LoVo (cell line): ENCODE measurements at places on chromosomes 2 and 18.

GRCh38 chr18:8847900-8848299 lies 142.5 kb downstream of the MTCL1 start:
- no peak for DNase-seq

DNA sequence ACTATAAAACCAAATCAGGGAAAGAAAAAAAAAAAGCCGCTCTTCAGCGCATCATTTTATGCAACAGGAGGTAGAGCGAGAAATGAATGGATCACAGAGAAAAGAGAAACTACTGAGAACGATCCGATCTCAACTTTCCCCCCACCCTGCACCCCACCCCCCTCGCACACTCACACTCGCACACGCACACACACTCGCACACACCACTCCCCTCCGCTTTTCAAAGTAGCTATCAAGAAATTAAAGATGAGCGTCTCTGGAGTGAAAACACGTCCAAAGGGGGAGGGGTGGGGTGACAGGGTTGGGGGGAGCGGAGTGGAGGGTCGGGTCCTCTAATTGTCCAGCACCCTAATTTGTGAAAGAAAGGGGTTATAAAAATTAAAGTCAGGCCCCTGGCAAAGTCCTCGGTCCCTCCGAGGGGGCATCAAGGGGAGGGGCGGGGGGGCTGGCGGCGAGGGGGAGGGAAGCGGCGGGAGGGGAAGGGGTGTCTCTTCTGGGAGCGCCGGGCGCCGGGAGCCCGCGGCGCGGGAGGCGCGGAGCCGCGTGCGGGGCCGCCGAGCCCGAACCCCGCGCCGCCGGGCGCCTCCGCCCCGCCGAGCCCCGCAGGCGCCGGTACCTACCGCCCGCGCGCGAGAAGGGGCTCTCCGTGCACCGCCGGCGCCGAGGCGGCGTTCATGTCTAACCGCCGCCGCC lies 428 bp downstream of the TCF4 start:
- no peak for DNase-seq

DNA sequence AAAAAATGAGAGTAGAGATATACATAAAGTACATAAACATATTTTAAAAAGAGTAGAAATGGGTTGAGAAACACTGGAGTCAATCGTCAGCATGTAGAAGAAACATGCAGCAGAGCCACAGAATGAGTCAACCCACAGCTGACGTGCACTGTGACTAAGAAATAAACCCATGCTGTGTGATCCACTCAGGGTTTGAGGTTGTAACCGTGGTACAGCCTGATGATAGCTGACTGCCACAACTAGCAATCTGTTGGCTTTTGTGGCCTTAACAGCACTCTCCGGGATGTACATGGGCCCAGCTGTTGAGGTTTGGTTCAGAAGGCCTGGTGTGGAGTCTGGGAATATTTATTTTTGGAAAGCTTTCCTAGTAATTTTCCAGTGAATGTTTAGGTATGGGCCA lies 554.4 kb upstream of the MEX3C start:
- no peak for DNase-seq

DNA sequence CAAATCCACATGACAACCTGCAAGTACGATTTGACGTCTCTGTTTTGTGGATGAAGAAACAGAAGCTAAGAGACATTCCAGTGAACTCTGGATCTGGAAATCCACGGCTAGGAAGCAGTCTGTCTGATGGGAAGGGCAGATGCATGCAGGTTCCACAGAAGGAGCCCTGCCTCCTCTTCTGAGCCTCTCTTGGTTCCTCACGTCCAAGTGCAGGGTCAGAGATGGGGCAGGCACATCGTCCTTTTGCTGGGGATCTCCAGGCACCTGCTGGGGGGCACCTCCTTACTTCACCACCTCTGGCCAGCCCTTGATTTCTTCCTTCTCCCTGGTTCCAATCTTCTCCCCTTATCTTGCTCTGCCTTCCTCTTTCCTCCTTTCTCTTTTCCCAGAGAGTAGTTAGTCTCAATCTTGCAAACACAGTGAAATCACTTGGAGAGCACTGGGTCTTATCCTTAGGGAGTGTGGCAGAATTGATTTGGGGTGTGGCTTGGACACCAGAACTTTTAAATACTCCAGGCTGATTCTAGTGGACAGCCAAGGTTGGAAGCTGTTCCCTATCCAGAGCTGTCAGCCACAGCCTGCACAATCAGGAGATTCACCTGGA lies 137.8 kb downstream of the BCL2 start:
- no peak for DNase-seq

GRCh38 chr2:211187602-211188001 lies 631.2 kb downstream of the CPS1 start:
- no peak for DNase-seq

DNA sequence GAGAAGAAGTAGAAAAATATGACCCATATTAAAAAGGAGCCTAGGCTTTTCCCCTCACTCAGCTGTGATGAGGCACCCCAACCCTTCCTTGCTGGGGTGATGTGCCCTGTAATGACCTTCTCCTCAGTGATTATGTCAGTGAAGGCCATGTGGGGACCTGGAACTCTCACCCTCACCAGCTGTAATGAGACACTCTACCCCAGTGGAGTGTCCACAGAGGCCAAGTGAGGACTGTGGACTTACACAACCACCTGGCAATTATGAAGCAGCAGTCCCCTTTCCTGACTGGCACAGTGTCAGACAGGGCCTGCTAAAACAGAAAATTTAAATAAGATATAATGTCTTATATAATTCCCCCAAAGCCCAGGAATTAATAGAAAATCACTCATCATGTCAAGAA lies 54.2 kb downstream of the SEMA4F start:
- no peak for DNase-seq

- DNase-seq = no peak
These were observed 214.2 kb downstream of the ATAD2B start for GRCh38 chr2:23712756-23713151.

GRCh38 chr2:112151701-112152440 lies 13.7 kb downstream of the FBLN7 start:
- no peak for DNase-seq

DNA sequence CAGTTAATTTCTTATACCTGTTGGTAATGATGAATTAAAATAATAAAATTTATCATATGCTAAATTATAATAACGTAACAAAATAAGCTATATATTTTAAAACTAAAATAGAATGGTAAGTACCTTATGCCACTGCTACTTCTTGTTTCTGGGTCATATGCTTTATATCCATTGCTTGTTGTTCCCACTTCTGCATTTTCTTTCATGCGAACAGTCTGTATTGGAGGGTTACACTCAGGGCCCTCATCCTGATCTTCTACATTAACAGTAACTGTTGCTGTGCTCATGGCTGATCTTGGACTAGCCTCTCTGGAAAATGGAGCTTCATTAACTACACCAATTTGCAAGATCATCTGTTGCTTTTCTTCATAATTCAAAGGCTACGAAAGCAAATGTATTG lies 22.2 kb downstream of the DSC2 start:
- DNase-seq = no peak

DNA sequence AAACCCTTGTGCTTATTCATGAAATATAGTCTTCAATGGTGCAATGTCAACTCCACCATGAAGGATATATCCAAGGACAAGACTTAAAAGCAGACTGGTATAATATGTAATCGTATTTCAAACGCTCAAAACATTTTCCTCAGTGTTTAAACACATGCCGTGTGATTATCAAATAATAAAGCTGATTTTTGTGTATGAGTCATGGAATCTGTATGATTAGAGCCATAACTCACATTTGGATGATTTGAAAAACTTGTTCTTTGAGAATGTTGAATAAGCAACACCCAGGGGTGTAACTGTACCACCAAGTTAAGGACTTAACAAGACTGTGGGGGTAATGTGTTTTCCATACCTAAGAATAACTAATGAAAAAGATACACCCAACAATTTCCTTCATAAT lies 215.3 kb downstream of the STK39 start:
- DNase-seq = no peak

DNA sequence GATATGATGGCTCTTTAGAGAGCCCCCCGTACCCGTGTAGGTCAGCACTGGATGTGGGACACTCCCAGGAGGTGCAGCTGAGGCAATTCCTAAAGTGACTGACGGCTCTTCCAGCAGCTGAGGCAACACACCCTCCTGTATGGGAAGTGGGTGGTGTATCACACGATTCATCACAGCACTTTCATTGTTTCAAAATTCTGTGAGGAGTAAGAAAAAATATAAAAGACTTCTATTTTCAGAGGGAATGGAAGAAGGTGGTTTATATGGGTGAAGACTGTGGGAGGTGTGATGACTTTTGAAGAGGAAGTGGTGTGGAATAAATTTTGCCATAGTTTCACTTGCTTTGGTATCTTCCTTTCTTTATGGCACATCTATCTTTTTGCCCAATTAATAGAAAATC lies 22.3 kb downstream of the QPCT start:
- DNase-seq = no peak

DNA sequence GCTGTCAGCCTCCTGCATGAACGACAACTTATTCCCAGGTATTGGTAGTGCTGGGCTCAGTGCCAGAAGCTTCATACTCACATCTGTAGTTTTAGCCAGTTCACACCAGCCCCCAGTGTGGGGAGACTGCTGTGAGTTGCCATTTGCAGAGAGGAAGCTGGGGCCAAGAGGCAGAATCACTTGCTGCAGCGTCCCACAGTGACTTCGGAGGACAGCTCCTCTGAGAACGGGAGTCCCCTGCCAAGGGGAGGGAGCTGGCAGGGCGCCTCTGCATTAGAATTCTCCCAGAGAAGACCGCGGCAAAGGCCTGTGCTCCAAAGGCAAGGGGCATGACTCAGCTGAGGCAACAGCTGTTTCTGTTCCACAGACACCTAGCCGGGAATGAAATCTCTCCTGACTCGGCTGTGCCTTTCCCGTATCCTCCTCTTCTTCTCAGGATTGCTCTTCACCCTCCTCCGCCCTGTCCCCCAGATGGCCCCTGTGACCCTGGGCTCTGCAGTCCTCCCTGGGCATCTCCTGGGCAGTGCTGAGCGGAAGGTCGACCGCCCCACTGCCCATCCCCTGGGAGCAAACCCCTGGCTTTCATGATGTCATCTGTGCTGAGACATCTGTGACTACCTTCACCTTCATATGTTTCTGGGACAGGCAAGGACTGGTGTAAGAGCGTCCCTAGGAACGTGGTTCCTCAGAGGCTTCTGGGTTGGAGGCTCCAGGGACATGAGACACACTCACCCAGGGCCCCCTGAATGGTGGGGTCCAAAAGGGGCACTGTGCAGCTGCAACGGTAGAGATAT lies 18.0 kb downstream of the MAL start:
- DNase-seq = peak; percentile 20
